ENCODE measurements at places on chromosomes 16 and 17. TPM values are rescaled to one million over a fixed set of nuclear protein-coding genes. Genes with fewer than 3 reads are reported as not detected.

ABCC12 gene
- total RNA-seq = not detected

KCNH4 gene
- 0.17 TPM for total RNA-seq

ZDHHC7 gene
- 59.2 TPM for total RNA-seq

PRSS36 gene
- 0.63 TPM for total RNA-seq

HES7 gene
- not detected for total RNA-seq

GRIN2A gene
- total RNA-seq = 3.1 TPM

TNS4 gene
- not detected for total RNA-seq

NOMO2 gene
- total RNA-seq = 92.8 TPM

TNFRSF17 gene
- not detected for total RNA-seq

SDR42E2 gene
- not detected for total RNA-seq

ZSCAN10 gene
- total RNA-seq = not detected

PRSS22 gene
- total RNA-seq = 60.2 TPM

CDRT15 gene
- not detected for total RNA-seq

CFAP97D1 gene
- total RNA-seq = not detected

CIBAR2 gene
- total RNA-seq = not detected

PRR35 gene
- total RNA-seq = not detected

CHST6 gene
- total RNA-seq = 0.32 TPM

ZPBP2 gene
- not detected for total RNA-seq

PPL gene
- 32.8 TPM for total RNA-seq

FAM117A gene
- total RNA-seq = 14.9 TPM

TMIGD1 gene
- total RNA-seq = 3.3 TPM

DDX28 gene
- 11.1 TPM for total RNA-seq

NOTUM gene
- 1.8 TPM for total RNA-seq

CBX8 gene
- 4.3 TPM for total RNA-seq

KCNJ18 gene
- total RNA-seq = not detected

FOXF1 gene
- total RNA-seq = 23.7 TPM

CA4 gene
- 1.2 TPM for total RNA-seq

TEPSIN gene
- total RNA-seq = 34.1 TPM

RUNDC3A gene
- 2.1 TPM for total RNA-seq

MT1E gene
- total RNA-seq = 42.3 TPM

SNAI3 gene
- total RNA-seq = 2.5 TPM

CMTM4 gene
- total RNA-seq = 84.8 TPM

DHX58 gene
- 1.6 TPM for total RNA-seq

IKZF3 gene
- total RNA-seq = not detected

KRT14 gene
- total RNA-seq = not detected

DRC3 gene
- total RNA-seq = 1.1 TPM

FBXW10 gene
- 0.20 TPM for total RNA-seq

ITGAD gene
- total RNA-seq = not detected

CCL4 gene
- total RNA-seq = 1.8 TPM

OR4D2 gene
- total RNA-seq = not detected

KIF2B gene
- not detected for total RNA-seq

GCGR gene
- total RNA-seq = 2.9 TPM

EPN3 gene
- total RNA-seq = 3.8 TPM

APRT gene
- total RNA-seq = 101 TPM

STH gene
- not detected for total RNA-seq

AHSP gene
- not detected for total RNA-seq

KRTAP9-2 gene
- not detected for total RNA-seq

CDH11 gene
- total RNA-seq = 289 TPM

TBC1D3G gene
- not detected for total RNA-seq

AANAT gene
- 0.84 TPM for total RNA-seq

EVPLL gene
- not detected for total RNA-seq

All from hepatocyte (in vitro differentiated cells).